Thymus (tissue), 14 donors: ENCODE measurements at places on chromosomes 11 and 22. TPM values are rescaled to one million over a fixed set of nuclear protein-coding genes. Genes with fewer than 3 reads are reported as not detected.

DNA sequence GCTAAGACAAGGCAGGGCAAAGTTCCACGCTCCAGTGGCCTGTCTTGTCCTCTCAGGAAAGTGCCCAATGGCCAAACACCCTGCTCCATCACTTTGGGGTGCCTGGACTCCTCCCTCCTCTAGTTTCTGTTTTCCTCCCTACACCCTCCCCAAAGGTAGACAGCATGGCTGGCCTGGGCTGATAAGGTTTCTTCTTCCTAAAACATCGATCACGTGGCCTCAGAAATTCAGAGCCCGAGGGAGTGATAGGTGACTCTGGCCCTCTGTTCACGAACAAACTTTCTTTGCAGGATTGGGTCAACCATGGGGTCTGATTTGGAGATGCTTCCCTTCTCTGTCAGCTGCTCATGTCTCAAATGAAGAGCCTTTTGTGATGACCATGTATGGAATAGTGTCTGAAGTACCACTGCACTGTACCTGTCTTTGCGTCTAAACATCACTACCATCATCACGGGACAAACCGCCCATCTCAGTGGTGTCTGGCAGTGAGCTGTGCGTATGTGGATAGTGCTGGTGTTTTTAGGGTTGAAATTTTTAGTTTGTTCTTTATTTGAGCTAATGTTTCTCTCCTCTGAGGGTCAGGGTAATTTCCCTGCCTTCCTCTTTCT lies 6.1 kb downstream of the MICAL2 start:
- DNase-seq = no peak

- DNase-seq = no peak
Measured at GRCh38 chr11:102591160-102591718, 33.9 kb downstream of the MMP20 start.

The AGBL2 gene
- total RNA-seq = 2.7 TPM

The SH3BP1 gene
- total RNA-seq = 21.3 TPM

- no peak for DNase-seq
Measured at GRCh38 chr11:105870516-105871113, 151.4 kb downstream of the MSANTD4 start.

DNA sequence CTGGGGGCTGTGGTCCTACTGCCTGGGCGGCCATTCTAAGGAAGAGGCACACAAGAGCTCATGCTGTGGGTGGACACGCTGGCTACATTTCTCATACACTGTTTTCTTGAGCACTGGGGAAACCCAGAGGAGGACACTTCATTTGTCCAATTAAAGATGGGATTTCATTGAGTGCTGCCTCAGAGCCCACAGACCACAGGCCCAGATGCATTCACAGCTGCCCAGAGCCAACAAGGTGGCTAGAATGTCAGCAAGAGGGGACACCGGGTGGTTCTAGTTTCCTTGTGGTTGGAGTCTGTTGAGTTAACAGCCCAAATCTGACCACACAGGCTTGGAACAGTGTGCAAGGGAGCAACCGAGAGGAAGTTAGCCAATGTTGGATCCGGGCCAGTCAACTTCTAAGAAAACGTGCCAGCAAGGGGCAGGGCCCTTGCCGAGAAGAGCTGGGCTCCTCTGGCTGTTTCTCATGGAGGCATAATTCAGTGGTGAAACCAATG lies 35.0 kb upstream of the SORL1 start:
- DNase-seq = no peak

- no peak for DNase-seq
Measured at GRCh38 chr11:110130642-110131238, 37.5 kb downstream of the ZC3H12C start.

GRCh38 chr11:61526956-61527731 lies 18.6 kb downstream of the LRRC10B start:
- no peak for DNase-seq

DNA sequence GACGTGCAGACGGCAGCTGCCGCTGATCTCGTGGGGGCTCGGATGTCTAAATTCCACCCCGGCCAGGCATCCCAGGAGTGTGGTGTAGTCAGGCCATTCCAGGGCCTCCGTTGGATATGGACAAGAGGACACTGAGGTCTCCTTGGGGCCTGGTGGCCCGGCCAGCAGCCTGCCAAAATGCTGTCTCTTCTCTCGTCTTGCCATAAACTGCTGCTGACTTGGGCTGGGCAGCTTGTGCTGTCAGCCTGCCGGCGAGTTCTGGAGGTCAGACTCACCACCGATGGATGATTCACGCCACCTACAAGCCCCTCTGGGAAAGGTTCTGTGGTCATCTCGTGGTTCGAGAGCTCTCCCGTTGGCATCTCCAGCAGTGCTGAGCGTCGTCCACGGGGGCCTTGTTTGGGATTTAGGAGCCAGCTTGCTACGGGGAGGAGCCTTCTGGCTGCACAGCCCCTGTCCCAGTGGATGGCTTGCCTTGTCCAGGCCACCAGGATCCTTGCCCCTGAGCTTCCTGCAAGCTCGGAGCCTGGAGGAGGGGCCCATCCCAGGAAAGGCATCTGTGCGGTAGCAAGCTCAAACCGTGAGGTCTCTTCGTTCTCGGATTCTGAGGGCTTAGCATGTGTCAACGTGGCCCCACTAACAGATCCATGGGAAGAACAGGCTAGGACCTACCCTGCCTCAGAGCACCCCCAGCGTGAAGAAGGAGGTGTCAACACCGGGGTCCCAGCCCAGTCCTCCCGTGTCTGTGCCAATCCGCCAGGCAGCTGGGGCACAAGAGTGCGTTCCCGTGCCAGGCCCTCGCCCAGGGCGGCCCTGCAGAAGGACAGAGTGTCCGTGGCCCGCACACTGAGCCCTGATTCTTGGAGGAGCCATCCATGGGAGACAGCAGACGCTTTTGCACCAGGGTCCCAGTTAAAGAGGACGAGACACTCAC lies 1114.1 kb downstream of the BRD1 start:
- no peak for DNase-seq

DNA sequence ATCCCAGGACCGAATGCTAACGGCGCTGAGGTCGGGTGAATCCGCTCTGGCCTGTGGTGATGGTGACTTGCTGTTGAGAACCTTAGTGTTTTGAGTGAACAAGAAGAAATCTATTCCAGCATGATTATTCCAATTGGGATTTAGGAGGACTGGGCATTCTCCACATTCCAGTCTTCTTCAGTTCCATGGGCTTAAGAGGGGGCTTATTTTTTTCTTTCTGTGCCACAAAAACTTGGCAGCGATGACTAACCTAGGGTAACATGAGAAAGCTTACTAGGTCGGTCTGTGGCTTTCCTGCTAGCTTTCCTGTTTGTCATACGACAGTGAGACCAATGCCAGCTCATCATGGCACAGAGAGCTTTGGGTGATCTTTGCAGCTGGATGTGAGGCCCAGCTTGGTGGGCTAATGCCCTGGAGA lies 62.9 kb upstream of the ATXN10 start:
- DNase-seq = no peak

GRCh38 chr11:44351898-44352498 lies 42.1 kb upstream of the ALX4 start:
- DNase-seq = no peak

GRCh38 chr11:97140885-97141494 lies 751.2 kb downstream of the JRKL start:
- DNase-seq = no peak

DNA sequence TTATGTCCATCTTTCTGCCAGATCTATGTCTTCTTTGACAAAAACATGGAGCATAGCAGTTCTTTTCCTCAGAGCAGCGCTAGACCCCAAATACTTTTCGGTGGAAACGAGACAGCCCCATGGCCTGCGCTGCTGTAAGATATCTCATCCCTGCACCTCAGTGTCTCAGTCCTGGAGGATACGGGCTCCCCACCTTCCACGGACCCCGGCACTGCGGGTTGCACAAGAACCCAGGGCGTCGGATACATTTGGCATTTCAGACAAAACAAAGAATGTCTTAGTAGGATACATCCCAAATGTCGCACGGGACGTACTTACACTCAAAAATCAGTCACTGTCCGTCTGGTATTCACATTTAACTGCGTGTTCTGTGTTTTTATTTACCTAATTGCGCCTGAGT lies 9.9 kb upstream of the GAL start:
- DNase-seq = no peak

The SYT9 gene
- 0.05 TPM for total RNA-seq

DNA sequence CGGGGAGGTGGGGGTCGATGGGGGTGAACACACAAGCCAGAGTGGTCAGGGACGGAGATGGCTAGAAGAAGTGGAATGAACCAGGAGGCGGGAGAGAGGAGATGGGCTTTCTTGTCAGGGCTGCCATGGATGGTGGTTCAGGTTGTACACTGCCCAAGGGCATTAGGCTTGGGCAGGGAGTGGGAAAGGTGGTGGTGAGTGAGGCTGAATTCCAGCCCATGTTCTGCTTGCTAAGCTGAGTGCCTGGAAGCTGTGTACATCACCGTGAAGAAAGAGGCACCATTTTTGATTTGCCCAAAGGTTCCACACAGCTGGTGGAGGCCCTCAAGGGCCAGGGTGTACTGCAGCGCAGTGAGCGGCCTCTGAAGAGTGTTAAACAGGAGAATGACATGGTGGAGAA lies 16.9 kb downstream of the IL2RB start:
- no peak for DNase-seq

The SMTNL1 gene
- 0.05 TPM for total RNA-seq

The DRICH1 gene
- 0.24 TPM for total RNA-seq

GRCh38 chr11:13928566-13929251 lies 33.8 kb upstream of the SPON1 start:
- no peak for DNase-seq

GRCh38 chr11:10930972-10931760 lies 73.3 kb upstream of the ZBED5 start:
- peak; percentile 48 for DNase-seq

GRCh38 chr11:114169321-114169749 lies 109.8 kb downstream of the ZBTB16 start:
- no peak for DNase-seq

- DNase-seq = no peak
Measured at GRCh38 chr22:19176175-19176643, 2.3 kb downstream of the SLC25A1 start.

- no peak for DNase-seq
Measured at GRCh38 chr11:7892059-7892699, 38.9 kb downstream of the OR10A6 start.

DNA sequence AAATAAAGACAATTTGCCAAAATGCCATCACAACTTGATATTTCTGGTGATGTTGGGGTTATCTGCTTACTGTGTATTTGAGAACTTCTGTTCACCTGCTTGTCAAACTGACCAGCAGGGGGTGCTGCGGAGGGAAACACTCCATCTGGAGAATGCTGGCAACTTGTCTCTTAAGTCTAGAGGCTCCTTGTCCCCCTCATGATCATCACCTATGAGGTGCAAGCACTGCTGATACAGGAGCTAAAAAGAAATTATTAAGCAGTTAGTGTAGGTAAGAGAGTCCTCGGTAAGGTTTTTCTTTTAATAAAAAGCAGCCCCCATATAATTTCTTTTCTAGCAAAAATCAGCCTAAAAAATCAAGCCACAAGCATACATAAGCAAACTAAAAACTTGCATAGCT lies 32.7 kb upstream of the GLYATL1B start:
- peak; percentile 60 for DNase-seq

DNA sequence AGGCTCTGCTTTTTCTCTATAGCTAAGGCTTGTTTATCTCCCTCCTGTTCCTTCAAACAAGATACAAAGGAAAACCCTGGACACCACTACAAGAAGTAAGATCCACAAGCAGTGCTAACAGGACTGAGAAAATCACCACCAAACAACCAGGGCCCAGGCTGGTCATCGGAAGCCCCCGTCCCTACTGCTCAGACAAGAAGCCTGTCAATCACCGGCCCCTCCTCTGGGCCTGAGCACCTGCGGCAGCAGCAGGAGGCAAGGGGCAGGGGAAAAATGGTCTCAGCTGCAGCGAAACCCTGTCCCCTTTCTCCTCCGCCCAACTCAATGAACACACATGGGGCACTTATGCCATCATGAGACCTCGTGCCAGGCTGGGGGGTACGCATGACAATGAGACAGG lies 155.2 kb downstream of the CEP164 start:
- DNase-seq = no peak

The CEND1 gene
- 0.19 TPM for total RNA-seq

DNA sequence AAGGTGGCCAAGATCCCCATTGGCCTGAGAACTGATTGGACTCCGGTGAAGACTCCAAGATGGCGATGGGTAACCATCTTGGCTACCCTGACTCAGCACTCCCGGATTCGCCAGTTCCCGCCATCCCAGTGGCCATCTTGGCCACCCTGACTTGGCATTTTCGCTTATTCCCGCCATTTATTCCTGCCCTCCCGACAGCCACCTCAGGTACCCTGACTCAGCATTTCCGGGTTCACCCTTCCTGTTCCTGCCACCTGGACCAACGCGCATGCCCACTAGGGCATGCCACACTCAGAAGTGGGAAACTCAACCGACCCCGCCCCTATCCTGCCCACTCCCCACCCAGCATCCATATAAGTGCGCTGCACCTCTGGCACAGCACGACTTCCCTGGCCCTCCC lies 7.8 kb downstream of the OR8K5 start:
- no peak for DNase-seq

- no peak for DNase-seq
Measured at GRCh38 chr22:27726686-27727449, 74.7 kb downstream of the MN1 start.

GRCh38 chr11:70761094-70761907 lies 363.0 kb downstream of the CTTN start:
- no peak for DNase-seq

DNA sequence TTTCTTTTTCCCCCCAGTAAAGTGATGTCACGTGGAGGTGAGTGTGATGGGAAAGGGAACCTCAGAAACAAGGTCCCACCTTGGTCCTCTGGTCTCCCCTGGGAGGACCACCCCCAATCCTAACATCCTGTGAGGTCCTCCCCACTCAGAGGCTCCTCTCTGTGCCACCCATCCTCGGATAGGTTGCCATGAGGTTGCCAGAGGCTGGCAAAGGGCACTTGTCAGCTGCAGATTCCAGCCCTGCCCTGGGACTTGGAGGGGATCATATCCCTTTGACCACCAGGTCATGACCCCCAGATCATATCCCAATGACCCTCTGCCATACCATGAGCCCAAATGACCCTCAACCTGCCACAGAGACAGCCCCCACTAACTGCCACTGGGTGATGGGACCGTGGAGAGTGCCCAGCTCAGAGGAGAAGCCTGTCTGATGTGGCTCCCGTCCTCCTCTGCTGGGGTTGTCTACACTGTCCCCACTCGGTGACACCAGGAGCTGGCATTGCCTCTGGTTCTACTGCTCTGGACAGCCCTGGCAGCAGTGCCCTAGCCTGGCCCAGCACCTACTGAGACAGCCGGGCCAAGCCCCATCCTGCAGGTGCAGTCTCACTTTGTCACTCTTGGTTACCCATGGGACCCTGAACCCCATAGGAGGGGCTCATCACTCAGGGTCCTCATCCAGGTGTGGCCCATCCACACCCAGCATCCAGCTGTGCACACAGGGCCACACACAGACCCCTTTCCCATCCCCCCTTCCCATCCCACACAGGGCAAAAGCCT lies 90.2 kb upstream of the KCNQ1OT1 start:
- DNase-seq = no peak

GRCh38 chr22:25898707-25899365 lies 156.8 kb downstream of the MYO18B start:
- no peak for DNase-seq
